ENCODE measurements at places on chromosomes 6 and 20.

- no peak for DNase-seq
Measured at GRCh38 chr20:47311211-47311610, 45.3 kb downstream of the ZMYND8 start.

DNA sequence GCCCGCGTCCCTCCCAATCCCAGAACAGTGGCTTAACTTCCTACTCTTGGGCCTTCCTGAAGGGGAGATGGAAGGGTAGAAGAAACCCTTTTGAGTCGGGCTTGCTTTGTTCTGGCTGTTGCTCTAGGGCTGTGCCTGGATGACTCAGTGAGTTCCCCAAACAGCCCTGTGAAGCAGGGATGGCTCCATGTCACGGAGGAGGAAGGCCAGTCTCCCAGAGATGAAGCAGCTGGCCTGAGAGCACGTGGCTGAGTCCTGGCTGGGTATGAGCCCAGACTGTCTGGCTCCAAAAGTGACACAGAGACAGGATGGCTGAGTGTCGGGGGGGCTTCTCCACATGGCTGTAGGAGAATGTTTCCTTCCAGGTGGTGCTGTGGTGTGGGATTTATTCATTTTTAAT lies 4.6 kb downstream of the SYTL3 start:
- no peak for DNase-seq

GRCh38 chr20:62676976-62677375 lies 31.7 kb upstream of the NTSR1 start:
- DNase-seq = no peak

- no peak for DNase-seq
Measured at GRCh38 chr6:4606821-4607704, 169.1 kb upstream of the CDYL start.

GRCh38 chr6:20483887-20484497 lies 50.3 kb upstream of the CDKAL1 start:
- DNase-seq = no peak

GRCh38 chr6:99349171-99350141 lies at the start of gene FAXC:
Gene FAXC (minus strand): TSS chr6:99349674. CDS start chr6:99349372, 302 bp downstream.
- DNase-seq = no peak

- no peak for DNase-seq
Measured at GRCh38 chr6:111572216-111572706, 33.4 kb downstream of the TRAF3IP2 start.

GRCh38 chr6:132934496-132934895 lies 120.1 kb downstream of the RPS12 start:
- no peak for DNase-seq

All from GM12891 (cell line).